ENCODE measurements at places on chromosomes 16 and 17.

DNA sequence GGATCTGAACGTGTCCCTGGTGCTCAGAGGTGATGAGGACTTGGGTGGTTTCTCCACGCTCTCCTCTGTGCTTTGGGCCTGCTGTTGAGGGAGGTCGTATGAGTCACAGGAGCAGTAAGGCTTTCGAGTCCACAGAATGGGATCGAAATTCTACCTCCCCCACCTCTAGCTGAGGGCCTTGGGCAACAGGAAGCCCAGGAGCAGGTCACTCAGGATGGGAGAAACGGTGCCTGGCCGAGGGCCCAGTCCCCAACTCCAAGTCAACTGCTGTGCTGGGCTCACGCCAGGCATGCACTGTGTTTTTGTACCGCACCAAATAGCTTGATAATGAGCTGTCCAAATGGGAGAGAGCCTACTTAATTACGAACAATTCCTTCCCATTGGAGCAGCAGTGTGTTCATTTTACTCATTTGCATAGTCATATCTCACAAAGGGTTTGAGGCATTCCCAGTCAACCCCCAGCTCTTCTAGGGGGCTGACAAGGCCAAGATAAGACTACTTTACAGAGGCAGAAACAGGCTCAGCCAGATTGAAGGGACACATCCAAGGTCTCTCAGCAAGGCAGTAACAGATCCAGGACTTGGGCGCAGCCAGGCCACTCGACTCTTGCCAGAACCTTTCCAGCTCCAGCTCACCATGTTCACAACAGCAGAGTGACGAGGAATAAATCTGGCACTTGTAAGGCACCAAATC is 53.6 kb downstream of the WNT3 start:
- no peak overlapping the region for H3K27ac ChIP-seq
- no peak overlapping the region for H3K4me3 ChIP-seq
- no peaks in the 10 kb centered on the region for H3K27me3 ChIP-seq
- peaks cover 7% of the 10 kb centered on the region for H3K4me1 ChIP-seq
- H3K36me3 ChIP-seq, result peaks cover 8% of the 10 kb centered on the region

DNA sequence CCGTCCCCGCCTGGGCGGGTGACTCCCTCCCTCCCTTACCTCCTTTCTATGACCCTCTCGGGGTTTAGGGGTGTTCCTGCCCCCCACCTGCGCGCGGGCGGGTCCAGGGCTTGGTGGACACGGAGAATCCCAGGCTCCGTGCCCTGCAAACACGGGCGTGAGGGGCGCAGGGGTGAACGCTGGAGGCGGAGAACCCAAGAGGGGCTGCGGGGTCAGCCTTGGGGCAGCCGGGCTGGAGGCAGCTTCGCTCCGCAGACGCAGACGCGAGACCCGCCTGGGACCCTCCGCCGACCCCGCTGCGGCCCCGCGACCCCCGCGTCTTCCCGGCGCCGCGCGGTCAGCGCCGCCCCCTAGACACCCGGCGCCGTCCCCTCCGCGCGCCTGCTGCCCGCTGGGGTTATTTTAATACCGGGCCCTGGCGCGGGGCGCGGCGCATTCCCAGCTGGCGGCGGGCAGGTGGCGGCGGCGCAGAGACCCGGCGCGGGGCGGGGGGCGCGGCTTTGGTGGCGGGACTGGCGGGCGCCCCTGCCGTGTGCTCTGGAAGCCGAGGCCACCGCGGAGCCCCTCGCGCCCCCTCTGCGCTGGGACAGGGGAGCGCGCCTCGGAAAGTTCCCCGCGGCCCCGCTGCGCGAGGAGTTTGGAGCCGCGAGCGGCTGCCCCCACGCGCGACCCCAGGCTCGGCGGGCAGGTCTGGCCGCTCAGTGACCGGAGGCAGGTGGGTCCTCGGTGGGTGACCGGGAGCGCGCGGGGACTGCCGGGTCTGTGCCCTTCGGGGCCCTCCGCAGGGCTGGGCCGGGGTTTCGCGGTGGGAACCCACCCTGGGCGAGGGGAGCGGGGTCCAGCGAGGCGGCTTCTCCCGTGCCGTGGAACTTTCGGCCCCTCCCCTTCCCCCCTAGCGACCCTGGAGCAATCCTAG is at the start of gene UTS2R:
TSS of gene UTS2R (plus strand) at position 433 of the 916 bp plus-strand sequence. CDS start 2,560 bp downstream, outside the sequence.
- no peaks in the 10 kb centered on the region for H3K36me3 ChIP-seq
- H3K27me3 ChIP-seq, result peaks cover 3% of the 10 kb centered on the region
- H3K27ac ChIP-seq, result no peak within 1 kb of the TSS
- H3K4me1 ChIP-seq, result peaks cover 23% of the 10 kb centered on the region
- DNase-seq, result no peak
- H3K4me3 ChIP-seq, result no peak within 1 kb of the TSS

DNA sequence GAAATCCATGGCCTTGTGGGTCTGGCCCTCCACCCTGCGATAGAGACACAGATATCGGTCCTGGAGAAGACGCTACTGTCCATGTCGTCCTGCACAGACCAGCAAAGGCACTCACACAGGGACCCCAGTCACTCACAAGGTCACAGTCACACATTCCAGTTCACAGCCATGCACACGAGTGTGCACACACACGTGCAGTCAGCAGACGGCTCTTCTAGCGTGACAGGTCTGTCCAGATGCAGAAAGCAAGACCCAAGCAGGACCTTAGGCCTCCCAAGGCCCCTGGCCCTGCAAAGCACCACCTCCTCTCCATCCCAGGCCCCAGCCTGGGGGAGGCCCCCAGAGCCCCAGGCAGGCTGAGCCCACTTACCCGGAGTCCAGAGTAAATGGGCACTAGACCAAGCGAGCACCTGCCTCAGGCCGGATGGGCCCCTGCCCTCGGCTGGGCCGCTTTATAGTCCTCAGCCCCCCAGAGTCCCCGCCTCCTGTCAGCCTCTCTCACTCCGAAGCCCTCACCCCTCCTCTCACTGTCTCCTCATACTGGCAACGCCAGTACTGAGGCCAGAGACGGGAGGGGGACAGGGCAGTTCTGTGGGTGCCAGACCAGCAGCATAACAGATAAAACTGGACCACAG is at the start of gene PPY:
TSS of gene PPY (minus strand) at position 426 of the 635 bp plus-strand sequence. CDS start 822 bp downstream, outside the sequence.
- no peak within 1 kb of the TSS for H3K4me3 ChIP-seq
- no peak within 1 kb of the TSS for H3K27ac ChIP-seq
- no peak for DNase-seq
- peaks cover 13% of the 10 kb centered on the region for H3K27me3 ChIP-seq
- H3K4me1 ChIP-seq, result peaks cover 11% of the 10 kb centered on the region

DNA sequence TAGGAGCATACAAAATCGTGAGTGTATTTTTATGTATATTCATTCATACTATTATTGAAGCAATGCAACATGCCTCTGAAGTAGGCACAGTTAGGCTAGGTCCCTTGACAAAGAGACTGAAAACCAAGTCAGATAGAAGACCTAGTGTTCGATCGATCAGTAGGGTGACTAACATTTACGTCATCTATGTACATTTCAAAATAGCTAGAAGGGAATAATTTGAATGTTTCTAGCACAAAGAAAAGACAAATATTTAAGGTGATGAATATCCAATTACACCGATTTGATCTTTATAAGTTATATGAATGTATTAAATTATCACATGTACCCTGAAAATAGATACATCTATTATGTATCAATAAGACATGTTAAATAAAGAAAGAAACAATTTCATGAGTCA is 610.1 kb downstream of the TOX3 start:
- DNase-seq, result no peak
- no peak overlapping the region for H3K27ac ChIP-seq
- no peaks in the 10 kb centered on the region for H3K4me1 ChIP-seq

DNA sequence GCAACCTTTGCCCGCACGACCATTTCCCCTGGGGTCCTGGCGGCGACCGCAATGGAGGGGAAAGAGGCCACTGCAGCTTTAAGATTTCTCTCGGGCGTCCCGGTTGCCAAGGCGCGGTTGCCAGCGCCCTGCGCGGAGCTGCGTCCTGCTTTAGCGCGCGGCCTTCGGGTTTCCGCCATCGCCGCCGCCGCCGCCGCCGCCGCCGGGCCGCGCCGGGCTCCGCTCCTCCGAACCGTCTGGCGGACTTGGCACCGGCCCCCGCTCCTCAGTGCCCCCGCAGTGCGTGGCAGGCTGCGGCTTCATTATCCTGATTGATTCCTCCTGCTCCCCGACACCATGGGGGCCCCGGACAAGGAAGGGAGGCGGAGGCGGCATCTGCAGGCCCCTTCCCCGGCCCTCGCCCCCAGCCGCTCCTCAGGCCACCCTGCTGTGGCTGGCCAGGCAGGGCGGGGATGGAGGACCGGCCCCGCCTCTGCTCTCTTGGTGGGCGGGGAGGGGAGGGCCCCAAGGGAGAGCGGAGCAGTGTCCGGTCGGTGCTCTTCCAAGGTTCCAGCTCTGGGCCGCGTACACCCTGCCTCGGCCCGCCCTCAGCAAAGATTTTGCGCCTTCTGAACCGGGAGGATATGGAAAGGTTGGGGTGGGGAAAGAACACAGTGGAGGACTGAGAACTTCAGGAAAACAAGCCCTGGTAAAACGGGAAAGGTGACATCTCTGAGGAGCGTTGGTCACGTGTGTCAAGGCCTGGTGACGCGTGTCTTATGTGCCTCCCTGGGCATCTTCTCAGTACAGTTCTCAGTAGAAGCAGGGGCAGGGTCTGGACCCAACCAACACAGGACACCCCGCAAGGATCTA is 34.0 kb downstream of the NEUROD2 start:
- H3K4me1 ChIP-seq, result no peaks in the 10 kb centered on the region
- peaks cover 20% of the 10 kb centered on the region for H3K27me3 ChIP-seq
- peak overlapping the region; percentile 42 for H3K4me3 ChIP-seq
- H3K36me3 ChIP-seq, result peaks cover 5% of the 10 kb centered on the region
- DNase-seq, result peak; percentile 52
- no peak overlapping the region for H3K27ac ChIP-seq

- no peak for DNase-seq
- H3K27ac ChIP-seq, result no peak overlapping the region
- H3K4me3 ChIP-seq, result peak overlapping the region; percentile 71
- H3K27me3 ChIP-seq, result no peaks in the 10 kb centered on the region
- peaks cover 52% of the 10 kb centered on the region for H3K4me1 ChIP-seq
Observed at GRCh38 chr16:88784856-88785105, 239 bp downstream of the PIEZO1 start.

DNA sequence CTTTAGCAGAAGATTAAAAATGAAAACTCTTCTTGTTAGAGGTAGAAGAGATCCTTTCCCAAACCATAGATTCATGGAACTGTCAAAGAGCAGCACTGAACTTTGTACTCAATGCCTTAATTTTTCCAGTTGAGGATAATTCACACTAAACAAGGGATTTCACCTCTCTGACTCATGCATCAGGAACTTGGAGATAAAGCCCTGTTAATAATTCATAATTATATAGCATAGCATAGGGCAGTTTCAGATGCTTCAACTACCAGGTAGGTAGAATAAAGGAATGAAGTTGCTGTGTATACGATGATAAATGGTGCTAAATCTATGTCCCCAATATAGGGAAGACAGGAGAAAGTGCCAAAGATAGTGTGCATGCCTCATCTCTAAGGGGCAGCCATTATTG is 450.4 kb downstream of the MAF start:
- no peaks in the 10 kb centered on the region for H3K4me1 ChIP-seq
- no peak overlapping the region for H3K4me3 ChIP-seq
- no peak overlapping the region for H3K27ac ChIP-seq
- H3K27me3 ChIP-seq, result no peaks in the 10 kb centered on the region
- no peak for DNase-seq

DNA sequence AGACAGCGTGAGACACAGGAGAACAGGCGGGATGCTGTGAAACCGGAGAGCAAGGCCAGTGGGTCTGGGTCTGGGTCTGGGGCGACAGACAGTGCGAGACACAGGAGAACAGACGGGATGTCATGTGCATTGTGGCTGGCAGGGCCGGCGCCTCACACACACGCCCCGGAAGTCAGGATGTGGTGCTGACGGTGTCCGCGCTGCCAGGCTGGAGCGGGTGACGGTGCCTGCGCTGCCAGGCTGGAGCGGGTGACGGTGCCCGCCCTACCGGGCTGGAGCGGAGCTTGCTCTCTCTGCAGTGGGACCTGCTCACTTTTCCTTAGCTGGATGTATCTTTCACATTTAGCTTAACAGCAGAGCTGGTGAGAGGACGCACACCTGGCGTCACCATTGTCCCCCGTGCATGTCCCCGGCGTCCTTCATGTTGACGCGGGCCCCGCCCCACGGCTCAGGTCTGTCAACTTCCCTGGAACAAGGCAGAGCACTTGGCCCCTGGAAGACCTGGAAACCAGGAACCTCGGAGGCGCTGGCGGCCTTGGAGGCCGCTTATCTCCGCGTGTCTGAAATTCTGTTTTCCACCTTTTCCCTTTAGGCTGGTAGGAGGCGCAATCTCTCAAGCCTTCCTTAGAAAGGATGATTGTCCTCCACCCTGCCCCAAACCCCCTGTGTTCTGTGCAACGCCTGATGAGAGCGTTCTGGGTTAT is 43.0 kb upstream of the ZNF750 start:
- peak; percentile 71 for DNase-seq
- H3K27ac ChIP-seq, result no peak overlapping the region
- peaks cover 54% of the 10 kb centered on the region for H3K4me1 ChIP-seq
- no peaks in the 10 kb centered on the region for H3K36me3 ChIP-seq

DNA sequence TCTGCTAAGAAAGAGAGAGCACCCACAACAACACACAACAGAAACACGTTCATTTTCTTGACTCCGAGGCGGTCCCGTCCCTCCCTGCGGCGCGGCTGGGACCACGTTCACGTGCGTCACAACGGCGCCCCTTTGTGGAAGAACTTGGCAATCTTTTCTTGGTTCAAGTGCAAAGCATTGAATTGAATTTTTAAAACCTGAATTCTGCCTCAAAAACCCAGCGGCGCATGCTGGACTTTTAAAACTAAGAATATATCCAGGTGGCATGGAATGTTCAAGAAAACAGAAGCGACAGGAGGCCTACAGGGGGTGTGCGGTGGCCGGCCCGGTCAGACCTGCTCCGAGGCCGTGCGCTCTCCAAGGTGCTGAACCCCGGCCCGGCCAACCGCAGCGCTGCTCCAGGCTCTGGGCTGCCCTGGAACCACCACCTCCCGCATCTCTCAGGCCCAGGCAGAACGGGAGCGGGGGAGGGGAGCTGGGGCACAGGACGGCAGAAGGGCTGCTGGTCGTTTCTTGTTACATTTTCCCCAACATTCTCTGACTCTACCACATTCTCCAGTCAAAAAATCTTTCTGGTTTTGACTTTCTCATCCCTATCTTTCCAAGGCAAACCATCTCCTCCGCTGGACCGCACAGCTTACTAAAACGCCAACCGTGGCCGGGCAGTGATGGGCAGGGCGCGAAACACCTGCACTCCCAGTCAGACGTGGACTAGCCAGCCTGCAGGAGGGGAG is 3.4 kb upstream of the HEXD start:
- peak; percentile 78 for DNase-seq
- H3K4me3 ChIP-seq, result no peak overlapping the region
- no peak overlapping the region for H3K27ac ChIP-seq

GRCh38 chr17:17921192-17922069 is 50.8 kb downstream of the TOM1L2 start:
- H3K36me3 ChIP-seq, result no peaks in the 10 kb centered on the region
- H3K27me3 ChIP-seq, result no peaks in the 10 kb centered on the region
- no peak overlapping the region for H3K4me3 ChIP-seq
- H3K4me1 ChIP-seq, result no peaks in the 10 kb centered on the region
- no peak for DNase-seq

GRCh38 chr16:83441517-83441916 is 366.3 kb upstream of the HSBP1 start:
- H3K4me3 ChIP-seq, result no peak overlapping the region
- no peak for DNase-seq
- no peaks in the 10 kb centered on the region for H3K4me1 ChIP-seq
- no peak overlapping the region for H3K27ac ChIP-seq

Measured in B cell (primary cell).